Activated CD4-positive, alpha-beta T cell treated with anti-CD3 and anti-CD28 coated beads, Interleukin-2, amount 10 ng/mL, durations not matched to agents 7 days and 5 days (primary cell): ENCODE measurements at places on chromosomes 4 and X. TPM values are rescaled to one million over a fixed set of nuclear protein-coding genes. Genes with fewer than 3 reads are reported as not detected.
A peak's percentile ranks its signal among the peaks of the same experiment; 100 is the strongest.

The SSX1 gene
- total RNA-seq, result not detected

The SPANXN4 gene
- total RNA-seq, result not detected

The FAM149A gene
- total RNA-seq, result 0.50 TPM

The LPAR4 gene
- not detected for total RNA-seq

The PLXNB3 gene
- total RNA-seq, result 0.23 TPM

The MTCP1 gene
- 19.6 TPM for total RNA-seq

The MAGEA11 gene
- not detected for total RNA-seq

The XPNPEP2 gene
- 1.3 TPM for total RNA-seq

The BANK1 gene
- 0.06 TPM for total RNA-seq

The FIP1L1 gene
- total RNA-seq, result 74.1 TPM

DNA sequence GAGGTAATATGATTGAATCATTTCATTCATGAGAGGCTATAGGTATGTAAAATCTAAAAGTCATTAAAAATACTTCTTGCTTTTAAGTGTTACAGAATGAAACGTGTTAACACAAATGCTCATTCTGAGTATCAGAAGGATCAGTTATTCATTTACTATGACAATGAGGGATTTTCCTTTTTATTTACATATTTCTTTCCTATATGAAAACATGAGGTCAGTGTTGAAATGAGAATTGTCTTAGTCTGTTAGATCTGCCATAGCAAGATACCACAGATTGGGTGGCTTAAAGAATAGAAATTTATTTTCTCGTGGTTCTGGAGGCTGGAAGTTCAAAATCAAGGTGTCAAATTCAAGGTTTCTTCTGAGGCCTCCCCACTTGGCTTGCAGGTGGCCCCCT is 181.2 kb downstream of the ARHGAP10 start:
- DNase-seq, result no peak

- DNase-seq, result no peak
Measured at GRCh38 chr4:15925830-15926229, 12.7 kb downstream of the FGFBP1 start.

GRCh38 chr4:104064646-104065577 is 345.1 kb upstream of the TACR3 start:
- DNase-seq, result no peak

DNA sequence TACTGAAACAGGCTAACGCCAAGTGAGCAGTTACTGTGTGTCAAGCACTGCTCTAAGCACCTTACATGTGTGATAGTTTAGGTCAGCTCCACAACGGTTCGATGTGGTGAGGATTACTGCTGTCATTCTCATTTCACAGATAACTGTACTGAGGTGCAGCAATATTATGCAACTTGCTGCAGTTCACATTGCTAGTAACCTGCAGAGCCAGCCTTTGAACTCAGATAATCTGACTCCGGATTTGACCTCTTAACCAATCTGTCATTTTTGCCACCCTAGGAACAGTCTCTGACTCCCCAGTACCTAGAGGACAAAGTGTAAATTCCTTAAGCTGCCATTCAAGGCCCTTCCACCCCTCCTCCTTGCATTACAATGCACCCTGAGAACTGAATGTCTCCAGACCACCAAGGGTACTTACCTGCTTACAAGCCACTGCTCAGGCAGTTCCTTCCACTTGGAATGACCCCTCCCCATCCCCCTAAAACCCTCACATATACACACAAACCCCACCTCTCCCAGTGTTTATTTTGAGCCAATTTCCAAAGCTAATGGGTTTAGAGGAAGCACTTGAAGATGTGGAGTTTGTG is 24.9 kb downstream of the EFNB1 start:
- no peak for DNase-seq

DNA sequence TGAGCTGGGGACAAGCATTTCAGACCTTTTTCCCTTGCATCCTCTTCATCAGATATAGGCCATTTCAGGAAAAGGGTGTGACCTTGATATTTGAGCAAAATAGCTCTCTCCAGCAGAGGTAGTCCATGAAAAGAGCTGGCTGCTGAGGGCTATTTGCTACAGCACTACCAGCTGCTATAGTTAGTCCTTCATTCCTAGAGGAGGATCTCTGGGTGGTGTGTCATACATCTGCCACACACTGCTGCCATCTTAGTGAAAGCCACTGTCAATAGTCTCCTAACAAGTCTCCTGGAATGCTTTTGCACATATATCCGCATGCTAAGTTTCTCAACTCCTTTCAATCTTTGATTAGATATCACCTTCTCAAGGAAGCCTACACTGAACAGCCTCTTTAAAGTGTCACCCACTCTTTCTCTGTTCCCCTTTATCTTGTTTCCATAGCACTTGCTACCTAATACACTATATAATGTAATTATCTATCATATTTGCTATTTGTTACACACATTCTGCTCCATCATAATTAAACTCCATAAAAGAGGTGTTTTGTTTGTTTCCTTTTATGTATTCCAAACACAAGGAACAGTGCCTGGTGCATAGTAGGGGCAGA is 131.9 kb downstream of the TBC1D19 start:
- DNase-seq, result no peak

- DNase-seq, result peak; percentile 71
Measured at GRCh38 chr4:128863312-128864075, 54.0 kb downstream of the JADE1 start.

GRCh38 chr4:1192493-1193205 is 20.3 kb upstream of the SPON2 start:
- no peak for DNase-seq

DNA sequence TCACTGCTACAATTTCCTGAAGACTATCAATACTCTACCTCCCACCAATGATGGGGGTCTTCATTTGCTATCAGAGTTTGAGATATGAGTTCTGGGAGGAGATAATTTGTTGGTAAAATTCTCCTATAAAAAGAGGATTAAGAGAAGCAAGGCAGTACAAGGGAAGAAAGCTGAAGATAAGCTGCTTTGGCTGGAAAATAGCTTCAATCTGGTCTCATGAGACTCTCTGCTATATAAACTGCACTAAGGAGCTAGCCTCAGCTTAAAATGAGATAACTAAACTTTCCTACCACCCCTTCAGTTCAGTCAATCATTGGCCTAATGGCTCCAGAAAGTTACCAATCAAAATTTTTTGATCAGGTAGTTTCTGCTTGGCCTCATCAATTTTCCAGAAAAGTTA is 2105.0 kb downstream of the ARAP2 start:
- no peak for DNase-seq

DNA sequence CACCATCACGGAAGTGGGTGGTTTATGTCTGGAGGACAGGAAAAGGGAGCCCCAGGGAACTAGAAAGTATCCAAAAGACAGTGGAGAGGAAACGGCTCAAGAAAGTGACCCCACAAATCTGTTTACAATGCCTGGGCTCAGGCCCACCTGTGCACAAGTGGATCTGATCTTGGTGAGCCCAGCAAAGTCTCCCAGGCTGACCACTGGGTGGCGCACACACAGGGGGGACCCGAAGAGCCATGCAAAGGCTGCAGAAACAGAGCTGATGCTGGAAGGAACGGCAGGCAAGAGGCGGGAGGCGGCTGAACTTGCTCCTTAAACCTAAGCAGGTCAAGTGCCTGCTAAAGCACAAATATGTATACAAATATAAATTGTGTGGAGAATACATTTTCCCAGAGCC is 9.6 kb downstream of the HAUS7 start:
- DNase-seq, result peak; percentile 39

GRCh38 chr4:121164291-121164690 is at the start of gene TNIP3:
TNIP3 (minus strand) TSS chr4:121164321; CDS start chr4:121164125, 196 bp downstream.
- no peak for DNase-seq

DNA sequence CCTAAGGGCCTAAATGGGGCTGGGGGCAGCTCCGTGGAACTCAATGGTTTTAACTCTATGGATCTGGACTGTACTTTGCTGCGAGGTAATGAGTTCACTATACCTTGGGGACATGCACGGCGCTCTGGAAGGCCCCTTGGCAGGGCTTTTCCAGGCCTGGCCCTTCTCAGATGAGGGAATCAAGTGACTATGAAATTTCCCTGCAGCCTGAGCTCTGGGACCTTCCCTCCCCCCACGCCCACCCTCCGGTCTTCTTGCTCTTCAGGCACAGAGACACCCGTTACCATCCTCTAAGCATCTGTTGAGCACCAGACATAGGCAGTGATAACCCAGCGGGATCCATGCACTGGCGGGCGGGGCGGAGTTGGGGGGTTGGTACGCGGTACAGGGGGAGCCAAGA is 109.2 kb downstream of the PSAPL1 start:
- DNase-seq, result no peak

DNA sequence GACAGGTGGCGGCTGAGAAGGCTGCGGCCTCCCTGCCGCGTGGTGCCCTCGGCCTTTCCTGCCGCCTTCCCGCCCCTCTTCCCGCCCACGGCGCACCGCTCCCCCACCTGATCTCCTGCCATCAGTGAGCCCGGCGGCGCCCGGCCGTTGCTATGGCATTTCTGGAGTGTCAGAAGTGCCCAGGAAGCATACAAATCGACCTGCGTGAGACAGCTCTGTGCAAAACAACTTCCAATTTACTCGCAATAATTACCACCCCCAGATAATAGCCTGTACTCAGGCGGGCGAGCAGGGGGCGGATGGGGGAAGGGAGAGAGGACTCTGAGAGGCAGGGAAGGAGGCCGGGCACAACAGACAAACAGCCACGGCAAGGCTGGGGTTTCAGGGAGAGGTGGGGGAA is 16.6 kb upstream of the ERCC6L start:
- no peak for DNase-seq

- DNase-seq, result no peak
Measured at GRCh38 chr4:24519649-24520048, 64.7 kb downstream of the DHX15 start.

DNA sequence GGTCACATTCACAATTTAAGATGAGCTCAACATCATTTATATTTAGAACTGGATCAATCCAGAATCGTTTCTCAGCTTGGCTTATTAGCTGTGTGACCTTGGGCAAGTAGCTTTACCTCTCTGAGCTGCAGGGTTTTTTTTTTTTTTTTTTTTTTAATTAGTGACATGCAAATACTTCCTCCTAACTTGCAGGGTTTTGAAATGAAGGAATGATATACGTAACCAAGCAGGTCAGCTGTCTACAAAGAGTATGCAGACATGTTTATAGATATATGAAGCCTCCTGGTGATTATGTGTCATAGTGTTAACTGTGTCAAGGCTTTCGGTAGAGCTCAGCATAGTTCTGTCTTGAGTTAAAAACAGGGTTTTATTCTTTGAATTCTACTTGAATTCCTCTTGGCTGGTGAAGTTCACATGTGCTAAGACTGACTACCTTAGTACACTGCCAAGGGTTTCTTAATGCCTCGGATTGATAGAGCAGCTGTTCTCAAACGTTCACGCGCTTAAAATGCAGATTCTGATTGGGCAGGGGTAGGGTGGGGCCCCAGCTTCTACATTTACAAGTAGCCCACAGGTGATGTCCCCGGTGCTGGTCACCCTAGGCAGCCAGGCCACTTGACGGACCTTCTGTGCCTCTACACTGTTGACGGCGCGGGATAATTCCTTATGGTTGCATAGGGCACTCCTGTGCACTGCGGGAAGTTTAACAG is 654 bp upstream of the STS start:
- peak; percentile 6 for DNase-seq

- no peak for DNase-seq
Measured at GRCh38 chr4:84479663-84480062, 19.4 kb downstream of the NKX6-1 start.

GRCh38 chr4:122876456-122876855 is 45.9 kb downstream of the NUDT6 start:
- no peak for DNase-seq

DNA sequence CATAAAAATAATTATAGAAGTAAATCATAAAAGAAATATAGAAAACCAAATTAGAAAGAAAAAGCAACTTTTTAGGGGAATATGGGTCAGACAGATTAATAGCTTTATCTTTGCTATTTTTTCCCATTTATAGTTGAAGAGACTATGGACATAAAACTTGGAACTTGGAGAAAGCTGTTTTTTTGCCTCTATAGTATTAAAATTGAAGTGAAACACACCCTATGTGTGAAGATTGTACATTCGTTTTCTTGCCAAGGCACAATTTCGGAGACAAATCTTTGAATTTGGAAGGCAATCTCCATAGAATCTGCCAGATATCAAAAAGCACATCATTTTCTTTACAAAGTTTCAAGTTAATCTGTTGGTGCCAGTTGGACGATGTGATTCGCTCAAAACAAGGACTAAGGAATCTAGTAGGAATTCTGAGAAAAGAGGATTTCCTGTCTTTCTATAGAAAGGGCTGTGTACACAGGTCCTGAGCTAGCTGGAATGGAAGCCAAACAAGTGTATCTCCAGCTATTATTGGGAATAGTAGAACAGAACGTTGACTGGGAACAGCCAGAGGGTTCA is 156.3 kb downstream of the SLC7A11 start:
- no peak for DNase-seq

DNA sequence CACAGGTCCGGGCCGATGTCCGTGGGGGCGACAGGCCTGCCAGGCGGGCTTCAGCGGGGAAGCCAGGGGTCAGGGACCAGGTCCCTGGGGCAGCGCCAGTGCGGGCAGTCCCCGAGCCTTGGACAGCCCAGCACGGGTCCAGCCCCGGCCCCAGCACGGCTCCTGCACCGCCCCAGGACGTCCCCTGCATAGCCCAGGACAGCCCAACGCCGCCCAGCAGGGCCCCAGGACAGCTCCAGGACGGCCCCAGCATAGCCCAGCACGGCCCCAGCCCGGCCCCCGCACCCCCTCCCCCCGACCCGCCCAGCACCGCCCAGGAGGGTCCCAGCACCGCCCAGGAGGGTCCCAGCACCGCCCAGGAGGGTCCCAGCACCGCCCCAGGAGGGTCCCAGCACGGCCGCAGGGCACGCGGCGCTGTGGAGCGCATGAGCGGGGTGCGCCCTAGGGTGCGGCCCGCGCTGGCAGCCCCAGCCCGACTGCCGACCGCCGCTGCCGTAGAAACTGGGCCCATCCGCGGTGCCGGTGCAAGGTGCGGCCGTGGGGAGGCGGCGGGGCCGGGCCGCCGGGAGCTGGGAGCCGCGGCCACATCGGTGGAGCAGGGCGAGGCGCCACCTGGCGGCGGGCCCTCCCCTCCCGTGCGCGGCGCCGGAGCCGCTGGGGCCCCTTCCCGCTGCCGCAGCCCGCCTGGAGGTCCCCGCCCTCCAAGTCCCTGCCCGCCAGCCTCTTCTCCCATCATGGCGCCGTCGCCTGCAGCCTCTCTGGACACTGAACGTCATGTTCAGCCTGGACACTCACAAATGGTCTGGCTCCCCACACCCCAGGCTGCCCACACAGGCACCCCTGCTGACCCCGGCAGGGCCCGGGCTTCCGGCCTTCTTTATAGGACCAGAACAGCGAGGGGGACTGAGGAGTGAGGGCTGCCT is 106.8 kb upstream of the NKX1-1 start:
- DNase-seq, result peak; percentile 23
